H1 (cell line): ENCODE measurements at places on chromosomes 11 and 22.

GRCh38 chr11:94376841-94377240 lies 24.4 kb downstream of the GPR83 start:
- no peaks in the 10 kb centered on the region for H3K36me3 ChIP-seq
- no peaks in the 10 kb centered on the region for H3K27me3 ChIP-seq
- no peaks in the 10 kb centered on the region for H3K4me1 ChIP-seq
- no peak for DNase-seq
- no peak overlapping the region for H3K27ac ChIP-seq

- H3K36me3 ChIP-seq = no peaks in the 10 kb centered on the region
- H3K4me1 ChIP-seq = peaks cover 21% of the 10 kb centered on the region
- no peaks in the 10 kb centered on the region for H3K27me3 ChIP-seq
- no peak overlapping the region; the same call in 1 of the 2 replicates for H3K27ac ChIP-seq
Measured at GRCh38 chr22:39215426-39216142, 29.2 kb downstream of the PDGFB start.

- DNase-seq = no peak
- H3K27ac ChIP-seq = no peak overlapping the region
- peaks cover 4% of the 10 kb centered on the region for H3K4me1 ChIP-seq
- H3K4me3 ChIP-seq = peak overlapping the region; percentile 47
Measured at GRCh38 chr11:128522943-128523518, 64.3 kb downstream of the ETS1 start.

DNA sequence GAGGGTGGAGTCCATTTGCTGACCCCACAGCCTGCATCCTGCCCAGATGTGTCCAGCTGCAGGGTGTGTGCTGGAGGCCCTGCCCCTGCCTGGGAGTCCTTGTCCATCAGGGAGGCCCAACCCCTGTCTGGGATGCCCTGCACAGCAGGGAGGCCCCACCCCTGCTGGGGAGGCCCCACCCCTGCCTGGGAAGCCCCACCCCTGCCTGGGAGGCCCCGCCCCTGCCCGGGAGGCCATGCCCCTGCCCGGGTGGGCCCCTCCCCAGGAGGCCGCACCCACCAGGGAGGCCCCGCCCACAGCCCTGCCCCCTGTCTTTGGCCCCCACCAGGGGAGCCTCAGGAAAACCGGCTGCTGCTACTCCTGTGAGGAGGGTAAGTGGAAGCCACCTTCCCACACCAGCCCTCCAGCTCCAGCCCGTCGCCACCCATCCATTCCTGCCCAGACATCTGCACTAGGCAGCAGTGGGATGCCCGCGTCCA lies 37.2 kb downstream of the MUC5B start:
- H3K36me3 ChIP-seq = no peaks in the 10 kb centered on the region
- no peak overlapping the region for H3K4me3 ChIP-seq
- no peaks in the 10 kb centered on the region for H3K4me1 ChIP-seq
- H3K27ac ChIP-seq = no peak overlapping the region
- H3K27me3 ChIP-seq = no peaks in the 10 kb centered on the region

GRCh38 chr11:69969890-69970784 lies 108.0 kb upstream of the ANO1 start:
- H3K27me3 ChIP-seq = no peaks in the 10 kb centered on the region
- H3K4me3 ChIP-seq = no peak overlapping the region
- H3K27ac ChIP-seq = no peak overlapping the region
- DNase-seq = no peak
- peaks cover 9% of the 10 kb centered on the region for H3K4me1 ChIP-seq

DNA sequence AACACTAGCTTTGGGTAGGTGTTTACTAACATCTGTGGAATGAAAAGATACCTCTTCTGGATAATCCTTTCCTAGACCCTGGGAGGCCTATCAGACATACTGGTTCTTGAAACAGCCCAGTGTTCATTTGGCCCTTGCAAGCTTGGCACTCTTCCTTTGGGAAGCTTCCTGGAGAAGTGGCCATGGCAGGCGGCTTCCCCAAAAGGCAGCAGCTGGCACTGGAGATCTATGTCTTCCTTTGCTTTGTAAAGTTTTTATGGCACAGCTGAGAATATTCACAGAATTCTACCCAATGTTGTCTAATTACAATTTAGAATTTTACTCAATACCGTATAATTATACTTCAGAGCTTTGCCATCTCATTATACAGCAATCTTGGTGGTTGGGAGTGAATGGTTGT lies 199.2 kb upstream of the C11orf87 start:
- no peak for DNase-seq
- H3K27ac ChIP-seq = no peak overlapping the region
- H3K4me1 ChIP-seq = no peaks in the 10 kb centered on the region
- no peaks in the 10 kb centered on the region for H3K36me3 ChIP-seq

DNA sequence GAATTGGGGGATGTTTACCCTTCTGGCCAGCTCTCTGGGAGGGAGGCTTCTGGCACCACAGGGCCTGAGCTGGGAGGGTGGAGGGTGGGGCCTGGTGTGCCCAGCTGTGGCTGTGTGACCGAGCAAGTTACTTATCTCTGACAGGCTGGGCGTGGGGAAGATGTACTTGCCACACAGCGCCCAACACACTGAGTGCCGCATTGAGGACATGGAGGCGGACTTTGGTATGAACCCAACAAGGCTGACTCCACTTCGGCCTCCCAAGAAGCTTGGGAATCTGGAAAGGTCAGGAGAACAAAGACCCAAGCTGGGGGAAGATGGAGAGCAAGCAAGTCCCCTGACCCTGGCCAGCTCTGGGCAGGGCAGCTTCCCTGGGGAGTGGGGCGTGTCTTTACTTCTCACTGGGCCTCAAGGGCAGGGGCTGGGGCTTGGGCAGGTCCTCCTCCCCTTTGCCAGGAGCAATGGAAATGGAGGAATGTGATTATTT lies 2.4 kb upstream of the MGAT3 start:
- no peak overlapping the region for H3K27ac ChIP-seq
- H3K36me3 ChIP-seq = no peaks in the 10 kb centered on the region
- H3K4me1 ChIP-seq = peaks cover 30% of the 10 kb centered on the region
- peaks cover 14% of the 10 kb centered on the region; the same call in 1 of the 2 replicates for H3K27me3 ChIP-seq
- no peak overlapping the region for H3K4me3 ChIP-seq

GRCh38 chr11:111945198-111945597 lies 8.1 kb downstream of the DIXDC1 start:
- no peak for DNase-seq
- peaks cover 2% of the 10 kb centered on the region for H3K4me1 ChIP-seq
- H3K4me3 ChIP-seq = no peak overlapping the region
- no peaks in the 10 kb centered on the region for H3K27me3 ChIP-seq
- no peaks in the 10 kb centered on the region for H3K36me3 ChIP-seq

GRCh38 chr11:18548001-18548400 lies 21.3 kb upstream of the TSG101 start:
- H3K36me3 ChIP-seq = no peaks in the 10 kb centered on the region; the same call in 1 of the 2 replicates
- no peaks in the 10 kb centered on the region for H3K4me1 ChIP-seq
- H3K4me3 ChIP-seq = no peak overlapping the region
- H3K27ac ChIP-seq = no peak overlapping the region

DNA sequence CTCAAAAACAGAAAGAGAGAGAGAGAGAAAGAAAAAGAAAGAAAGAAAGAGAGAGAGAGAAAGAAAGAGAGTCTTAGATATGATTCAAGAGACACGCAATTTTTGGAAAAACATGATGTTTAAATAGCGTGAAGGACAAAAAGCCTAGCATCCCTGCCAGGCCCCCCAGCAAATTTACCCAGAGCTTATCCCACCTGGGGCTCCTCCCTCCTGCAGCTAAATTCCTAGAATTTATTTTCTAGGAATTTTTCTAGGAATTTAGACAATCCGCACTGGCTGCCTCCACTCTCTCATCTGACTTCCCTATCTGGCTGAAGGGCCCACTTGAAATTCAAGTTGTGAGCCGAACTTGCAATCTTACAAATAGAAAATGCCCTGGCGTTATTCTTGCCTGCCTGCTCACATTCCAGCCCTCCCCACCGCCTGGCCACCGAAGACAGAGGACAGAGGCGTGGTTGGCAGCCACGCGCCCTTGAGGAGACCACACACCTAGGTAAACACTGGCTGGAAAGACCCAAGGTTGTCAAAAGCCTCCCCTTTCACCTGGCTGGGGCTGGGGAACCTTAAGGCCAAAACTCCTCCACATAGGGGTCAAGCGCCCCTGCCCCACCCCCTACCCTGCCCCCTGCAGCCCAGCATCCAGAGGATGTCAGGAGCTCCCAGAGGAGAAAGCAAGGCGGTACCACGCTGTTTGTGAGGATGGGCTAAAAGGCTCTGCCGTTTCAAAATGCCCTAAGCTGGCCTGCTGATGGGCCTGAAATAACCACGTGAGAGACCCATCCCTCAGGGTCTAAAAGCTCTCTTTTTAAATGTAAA lies 42.2 kb downstream of the AHNAK start:
- no peak overlapping the region for H3K27ac ChIP-seq
- H3K4me3 ChIP-seq = peak overlapping the region; percentile 53
- peaks cover 11% of the 10 kb centered on the region; the same call in 1 of the 2 replicates for H3K27me3 ChIP-seq

GRCh38 chr11:126188332-126189108 lies 22.9 kb downstream of the RPUSD4 start:
- H3K27me3 ChIP-seq = no peaks in the 10 kb centered on the region
- DNase-seq = no peak
- H3K4me1 ChIP-seq = no peaks in the 10 kb centered on the region; the same call in 1 of the 2 replicates
- H3K36me3 ChIP-seq = peaks cover 5% of the 10 kb centered on the region; the same call in 1 of the 2 replicates

- no peak overlapping the region for H3K4me3 ChIP-seq
- H3K27me3 ChIP-seq = no peaks in the 10 kb centered on the region
- H3K36me3 ChIP-seq = no peaks in the 10 kb centered on the region
- DNase-seq = no peak
- H3K4me1 ChIP-seq = no peaks in the 10 kb centered on the region
- no peak overlapping the region for H3K27ac ChIP-seq
Measured at GRCh38 chr11:114668109-114668508, 10.2 kb upstream of the NXPE2 start.

DNA sequence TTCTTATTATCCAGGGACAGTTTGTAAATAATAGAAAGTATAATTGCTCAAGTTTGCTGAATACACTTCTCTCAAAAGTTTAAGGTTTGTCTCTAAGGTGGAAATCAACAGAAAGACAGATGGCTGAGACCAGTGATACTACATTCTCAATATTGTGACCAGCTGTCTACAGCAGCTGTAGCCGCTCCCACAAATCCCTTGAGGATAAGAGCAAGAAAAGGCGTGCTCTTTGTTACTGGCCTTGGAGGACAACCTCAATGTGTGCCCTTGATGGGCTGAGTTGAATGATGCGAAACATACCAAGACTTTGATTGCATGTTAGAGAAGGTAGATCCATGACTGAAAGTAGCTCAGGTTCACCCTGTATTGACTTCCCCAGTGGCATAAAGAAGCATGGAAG lies 6.1 kb downstream of the OR6M1 start:
- no peak overlapping the region for H3K4me3 ChIP-seq
- H3K27me3 ChIP-seq = no peaks in the 10 kb centered on the region
- no peak for DNase-seq
- no peaks in the 10 kb centered on the region for H3K4me1 ChIP-seq

DNA sequence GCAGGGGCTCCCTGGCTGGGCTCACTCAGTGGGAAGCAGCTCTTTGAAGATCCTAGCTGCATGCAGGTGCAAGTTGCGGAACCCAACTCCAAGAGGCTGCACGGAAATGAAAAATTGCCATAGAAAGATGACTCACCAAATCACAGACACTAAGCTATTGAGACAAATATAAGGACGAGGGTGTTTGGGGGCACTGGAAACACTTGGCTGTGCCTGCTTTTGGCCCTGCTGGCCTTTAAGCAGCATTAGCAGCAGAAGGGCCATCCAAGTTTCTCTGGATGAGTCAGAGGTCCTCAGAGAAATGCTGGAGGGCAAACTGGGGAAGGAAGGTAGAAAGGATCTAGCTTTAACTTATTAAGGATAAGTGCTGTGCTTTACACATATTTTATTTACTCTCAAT lies 282.3 kb downstream of the KIRREL3 start:
- H3K4me1 ChIP-seq = no peaks in the 10 kb centered on the region
- H3K27ac ChIP-seq = no peak overlapping the region
- no peaks in the 10 kb centered on the region for H3K27me3 ChIP-seq
- no peak overlapping the region for H3K4me3 ChIP-seq

GRCh38 chr22:43376765-43377547 lies 33.8 kb upstream of the SCUBE1 start:
- no peak overlapping the region for H3K27ac ChIP-seq
- no peak overlapping the region for H3K4me3 ChIP-seq
- no peaks in the 10 kb centered on the region for H3K4me1 ChIP-seq
- no peaks in the 10 kb centered on the region for H3K36me3 ChIP-seq
- no peak for DNase-seq
- H3K27me3 ChIP-seq = no peaks in the 10 kb centered on the region

DNA sequence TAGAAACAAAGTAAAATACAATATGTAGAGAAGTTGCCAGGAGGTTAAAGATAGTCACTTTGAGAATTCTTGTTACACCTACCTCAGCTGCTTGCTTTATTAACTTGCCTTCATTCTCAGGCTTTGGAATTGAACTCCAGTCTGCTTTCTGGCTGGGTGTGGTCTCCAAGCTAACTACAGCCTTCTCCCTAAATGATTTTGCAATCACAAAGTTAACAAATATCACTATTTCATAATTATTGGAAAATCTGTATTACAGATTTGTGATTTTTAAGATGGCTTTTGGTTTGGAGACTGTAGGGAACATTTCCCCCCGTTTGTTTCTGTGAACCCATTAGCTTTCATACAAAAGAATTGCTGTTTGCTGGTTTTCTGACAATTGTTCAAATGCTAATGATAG lies 2.2 kb downstream of the PLAAT5 start:
- peaks cover 6% of the 10 kb centered on the region; the same call in 1 of the 2 replicates for H3K36me3 ChIP-seq
- H3K27ac ChIP-seq = no peak overlapping the region
- H3K27me3 ChIP-seq = no peaks in the 10 kb centered on the region
- DNase-seq = no peak
- peaks cover 10% of the 10 kb centered on the region; the same call in 1 of the 2 replicates for H3K4me1 ChIP-seq

DNA sequence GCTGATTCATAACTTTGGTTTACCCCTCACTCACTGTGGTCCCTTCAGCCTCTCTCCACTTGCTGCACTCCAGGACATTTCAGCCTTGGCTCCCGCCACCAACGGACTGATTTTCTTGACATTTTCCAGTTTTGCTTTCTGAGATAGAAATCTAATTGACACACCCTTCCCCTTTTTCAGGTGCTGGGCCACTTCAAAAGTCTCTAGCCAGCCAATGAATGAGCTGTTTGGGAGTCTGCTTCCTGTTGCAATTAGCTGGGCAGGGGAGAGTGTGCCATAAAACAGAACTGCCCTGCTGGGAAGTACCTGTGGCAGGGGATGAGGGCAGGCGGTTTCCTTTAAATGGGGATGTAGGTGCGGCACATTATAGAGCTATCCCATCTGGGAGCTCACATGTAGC lies 21.1 kb upstream of the PLET1 start:
- no peaks in the 10 kb centered on the region for H3K36me3 ChIP-seq
- H3K27me3 ChIP-seq = no peaks in the 10 kb centered on the region
- H3K4me3 ChIP-seq = no peak overlapping the region

DNA sequence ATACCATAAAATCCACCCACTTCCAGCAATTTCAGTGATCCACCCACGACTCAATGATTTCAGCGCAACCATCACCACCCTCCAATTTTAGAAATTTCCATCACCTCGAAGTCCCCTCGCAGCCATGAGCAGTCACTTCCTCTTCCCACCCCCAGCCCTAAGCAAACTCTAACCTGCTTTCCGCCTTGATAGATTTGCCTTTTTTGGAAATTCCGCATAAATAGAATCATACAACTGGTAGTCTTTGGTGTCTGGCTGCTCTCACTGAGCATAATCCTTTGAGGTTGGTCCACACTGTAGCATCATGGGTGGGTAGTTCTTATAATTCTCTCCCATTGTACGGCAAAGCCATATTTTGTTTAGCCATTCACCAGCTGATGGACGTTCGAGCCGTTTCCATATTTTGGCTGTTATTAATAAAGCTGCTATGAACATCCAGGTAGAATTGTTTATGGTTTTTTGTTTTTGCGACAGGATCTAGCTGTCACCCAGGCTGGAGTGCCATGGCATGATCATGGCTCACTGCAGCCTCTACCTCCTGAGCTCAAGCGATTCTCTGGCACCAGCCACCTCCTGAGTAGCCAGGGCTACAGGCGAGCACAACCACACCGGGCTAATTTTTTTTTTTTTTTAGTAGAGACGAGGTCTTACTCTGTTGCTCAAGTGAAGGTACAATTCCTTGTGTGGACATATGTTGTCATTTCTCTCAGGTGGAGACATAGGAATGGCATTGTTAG lies 16.0 kb downstream of the PIM3 start:
- DNase-seq = no peak
- H3K36me3 ChIP-seq = no peaks in the 10 kb centered on the region
